Germinal center (tissue), 1 donor: ENCODE measurements at places on chromosomes 7 and 10.
A peak's percentile ranks its signal among the peaks of the same experiment; 100 is the strongest.

DNA sequence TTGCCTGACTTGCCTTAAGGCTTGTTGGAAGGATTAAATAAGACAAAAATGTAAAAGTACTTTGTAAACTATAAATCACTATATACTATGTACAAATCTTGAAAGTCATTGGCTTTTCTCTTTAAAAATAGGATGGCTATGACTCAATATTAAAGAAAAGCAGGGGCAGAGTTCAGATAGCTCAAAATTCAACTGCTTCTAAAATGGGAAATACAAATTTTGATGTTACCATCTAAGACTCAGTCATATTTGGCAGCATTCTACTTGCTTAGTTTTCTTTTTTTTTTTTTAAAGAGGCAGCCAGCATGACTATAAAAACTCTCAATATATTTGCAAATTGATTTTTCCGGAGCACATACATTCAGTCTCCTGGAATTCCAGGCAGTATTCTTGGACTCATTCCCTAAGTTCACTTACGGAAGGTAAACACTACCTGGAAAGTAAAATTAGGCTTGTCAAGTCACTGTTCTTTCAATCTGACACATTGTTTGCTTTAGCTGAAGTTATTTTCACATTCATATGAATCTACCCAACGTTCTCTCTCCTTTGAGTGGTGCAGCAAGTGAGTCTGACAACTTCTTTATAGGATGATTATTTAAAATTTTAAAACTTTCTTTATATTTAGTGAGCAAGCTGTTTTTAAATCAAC, 133.8 kb upstream of the CCDC6 start:
- DNase-seq: no peak

- no peak for DNase-seq
Measured at GRCh38 chr10:118960157-118961090, 69.1 kb upstream of the NANOS1 start.

DNA sequence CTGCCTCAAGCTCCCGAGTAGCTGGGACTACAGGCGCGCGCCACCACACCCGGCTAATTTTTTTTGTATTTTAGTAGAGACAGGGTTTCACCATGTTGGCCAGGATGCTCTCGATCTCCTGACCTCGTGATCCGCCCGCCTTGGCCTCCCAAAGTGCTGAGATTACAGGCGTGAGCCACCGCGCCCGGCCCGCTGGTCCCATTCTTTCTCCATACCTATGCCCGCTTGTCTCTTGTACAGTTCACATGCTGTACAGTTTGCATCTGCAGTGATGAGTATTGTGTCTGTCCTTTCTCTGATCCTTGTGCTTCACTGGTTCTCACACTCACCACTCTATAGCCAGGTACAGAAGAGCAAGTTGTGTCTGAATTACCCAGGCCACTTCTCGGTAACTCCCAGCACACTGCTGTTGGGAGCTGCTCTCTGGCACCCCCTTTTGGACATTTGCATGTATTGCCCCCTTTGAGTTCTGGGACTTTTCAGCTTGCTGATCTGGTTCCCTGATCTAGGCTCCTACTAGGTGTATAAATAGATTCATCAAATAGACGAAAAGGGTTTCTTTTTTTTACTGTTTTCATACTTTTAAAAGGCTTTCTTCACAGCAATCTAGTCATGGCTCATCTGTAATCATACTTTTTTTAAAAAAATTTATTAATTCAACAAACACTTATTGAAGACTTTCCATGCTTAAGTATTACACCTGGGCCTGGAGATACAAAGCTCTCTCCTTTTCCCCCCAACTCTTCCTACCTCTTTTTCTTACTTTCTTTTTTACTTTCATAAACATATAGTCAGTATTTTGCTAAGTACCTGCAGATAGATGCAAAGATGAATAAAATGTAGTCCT, 53.5 kb downstream of the AOAH start:
- peak; percentile 46 for DNase-seq

- no peak for DNase-seq
Measured at GRCh38 chr10:60282771-60283353, 106.8 kb downstream of the ANK3 start.

GRCh38 chr10:78460204-78460603, 426.5 kb downstream of the RPS24 start:
- no peak for DNase-seq

- DNase-seq: no peak
Measured at GRCh38 chr10:44046605-44047004, 338.3 kb downstream of the CXCL12 start.

DNA sequence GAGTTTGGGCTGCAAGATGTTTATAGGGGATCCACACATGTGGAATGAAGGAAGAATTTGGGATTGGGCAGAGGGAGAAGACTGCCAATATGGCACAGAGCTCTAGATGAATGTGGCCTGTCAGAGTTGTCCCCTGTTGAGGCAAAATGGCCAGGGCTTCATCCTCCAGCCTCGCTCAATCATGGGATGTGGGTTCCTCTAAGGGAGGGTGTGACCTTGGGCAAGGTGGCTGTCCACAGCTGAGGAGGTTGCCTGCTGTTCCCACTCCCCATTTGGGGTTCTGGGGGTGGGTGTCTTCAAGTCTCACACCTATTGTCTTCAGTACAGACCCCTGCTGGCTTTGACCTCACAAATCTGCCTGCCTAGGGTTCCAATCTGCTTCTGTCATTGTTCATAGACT, 121.6 kb upstream of the FAM204A start:
- no peak for DNase-seq

- DNase-seq: no peak
Measured at GRCh38 chr10:93150289-93150688, 76.6 kb downstream of the CYP26A1 start.

- DNase-seq: no peak
Measured at GRCh38 chr7:41861642-41862041, 158.8 kb upstream of the INHBA start.

DNA sequence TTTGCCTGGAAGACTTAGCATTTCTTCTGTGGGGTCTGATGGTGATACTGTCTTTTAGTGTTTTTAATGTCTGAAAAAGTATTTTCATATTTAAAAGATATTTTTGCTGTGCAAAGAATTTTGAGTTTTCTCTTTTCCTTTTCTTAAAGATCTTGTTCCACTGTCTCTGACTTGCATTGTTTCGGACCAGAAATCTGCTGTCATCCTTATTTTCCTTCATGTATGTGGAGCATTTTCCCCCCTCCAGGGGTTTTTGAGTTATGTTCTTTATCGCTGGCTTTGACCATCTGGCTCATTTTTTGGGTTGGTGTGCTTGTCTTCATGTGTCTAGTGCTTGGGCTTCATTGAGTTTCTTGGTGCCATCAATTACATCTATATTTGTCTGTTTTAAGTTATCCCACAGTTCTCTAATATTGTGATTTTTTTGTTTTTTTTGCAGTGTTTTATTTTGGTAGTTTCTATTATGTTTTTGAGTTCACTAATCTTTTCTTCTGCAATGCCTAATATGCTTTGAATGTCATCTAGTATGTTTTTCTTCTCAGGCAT, 119.9 kb downstream of the MGMT start:
- no peak for DNase-seq

- DNase-seq: no peak
Measured at GRCh38 chr10:124570646-124571045, 109.0 kb downstream of the LHPP start.

- no peak for DNase-seq
Measured at GRCh38 chr10:86022906-86023305, 343.7 kb downstream of the GRID1 start.

DNA sequence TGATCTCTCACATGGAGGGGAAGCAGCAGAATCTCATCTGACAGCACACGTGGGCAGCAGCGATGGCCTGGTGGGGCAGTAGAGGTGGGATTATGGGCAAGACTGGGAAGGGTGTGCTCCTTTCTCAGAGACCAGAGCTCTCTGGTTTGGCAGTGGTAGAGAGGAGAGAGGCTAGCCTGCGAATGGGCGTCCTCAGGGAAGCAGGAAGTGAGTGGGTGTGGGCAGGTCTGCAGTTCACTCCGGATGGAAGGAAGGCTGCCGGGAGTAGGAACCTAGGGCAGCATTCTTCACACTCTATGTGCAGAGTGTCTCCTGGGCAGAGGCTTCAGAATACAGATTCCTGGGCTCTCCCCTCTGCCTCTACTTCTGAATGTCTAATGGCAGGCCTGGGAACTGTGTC, 162.8 kb upstream of the BMPER start:
- no peak for DNase-seq

GRCh38 chr7:4683884-4684565, 1.9 kb downstream of the FOXK1 start:
- peak; percentile 56 for DNase-seq

GRCh38 chr10:84406561-84406960, 78.2 kb downstream of the CCSER2 start:
- no peak for DNase-seq

GRCh38 chr10:63384001-63384400, 81.8 kb downstream of the JMJD1C start:
- no peak for DNase-seq

- no peak for DNase-seq
Measured at GRCh38 chr10:16030562-16030961, 170.3 kb upstream of the MINDY3 start.

DNA sequence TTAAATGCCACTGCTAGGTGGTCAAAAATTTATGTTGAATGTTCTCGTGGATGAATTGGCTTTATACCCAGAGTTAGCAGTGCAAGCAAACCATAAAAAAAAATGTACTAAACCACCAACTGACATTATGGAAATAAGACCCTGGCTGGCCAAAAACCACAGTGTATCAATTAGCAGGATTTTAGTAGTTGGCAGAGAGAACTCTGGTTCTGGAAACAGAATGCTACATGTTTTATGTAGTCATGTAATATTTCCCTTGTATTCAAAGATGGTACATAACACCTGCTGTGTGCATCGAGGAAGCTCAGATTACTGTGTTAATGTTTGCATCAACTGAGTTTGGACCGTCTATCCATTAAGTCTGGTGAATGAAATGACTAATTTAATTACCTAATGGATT, 618.5 kb downstream of the CCSER2 start:
- DNase-seq: no peak

DNA sequence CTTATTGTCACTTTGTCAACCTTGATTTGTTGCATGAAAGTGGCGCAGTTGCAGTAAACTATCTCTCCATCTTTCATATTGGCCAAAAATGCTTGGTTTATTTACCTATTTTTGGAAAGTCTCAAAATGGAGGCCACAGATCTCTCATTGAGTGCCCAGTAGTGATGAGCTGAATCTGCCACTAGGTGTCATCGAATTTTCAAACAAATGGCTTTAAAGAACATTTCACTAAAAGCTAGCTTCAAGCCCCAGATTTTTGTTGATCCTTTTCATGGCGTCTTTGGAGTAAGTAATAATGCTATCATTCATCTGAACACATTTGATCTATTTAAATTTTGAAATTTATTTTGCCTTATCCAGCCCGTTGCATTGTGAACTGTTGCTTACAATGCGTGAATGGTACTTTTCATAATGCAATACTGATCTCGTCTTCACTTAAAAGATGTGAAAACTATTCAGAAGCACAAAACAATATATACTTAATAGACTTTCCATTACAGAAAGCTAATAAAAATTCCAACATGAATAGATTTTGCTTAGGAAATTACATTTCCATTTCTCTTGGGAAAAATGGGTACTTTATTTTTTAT, 236.2 kb downstream of the DNAJB9 start:
- peak; percentile 2 for DNase-seq
